AG08396 (cell line): ENCODE measurements at places on chromosomes 12 and 14.

- no peak for DNase-seq
Observed at GRCh38 chr12:13004361-13004760, 4.3 kb upstream of the HEBP1 start.

- peak; percentile 92 for DNase-seq
Observed at GRCh38 chr14:104723651-104724406, at the start of gene ADSS1. Gene ADSS1, plus strand, starts transcription at chr14:104724229. Its CDS starts 42 bp downstream, at chr14:104724271.

- no peak for DNase-seq
Observed at GRCh38 chr14:32403021-32403420, 73.9 kb downstream of the AKAP6 start.

- no peak for DNase-seq
Observed at GRCh38 chr14:92652413-92653151, 95.8 kb downstream of the LGMN start.

- no peak for DNase-seq
Observed at GRCh38 chr14:102975662-102976061, 53.2 kb downstream of the AMN start.
